IMR-90 (cell line): ENCODE measurements at places on chromosomes 2 and 18. TPM values are rescaled to one million over a fixed set of nuclear protein-coding genes. Genes with fewer than 3 reads are reported as not detected.

Gene HMSD
- 0.28 and 0.36 TPM in 2 replicates for total RNA-seq

Gene ANTXR1
- 27.2 and 29.2 TPM in 2 replicates for total RNA-seq

Gene SCN7A
- total RNA-seq, result 0.90 and 1.7 TPM in 2 replicates

Gene TNS1
- total RNA-seq, result 41.9 and 45.2 TPM in 2 replicates

Gene PSMA8
- not detected in 2 replicates for total RNA-seq
